ENCODE measurements at places on chromosomes 12 and 14. TPM values are rescaled to one million over a fixed set of nuclear protein-coding genes. Genes with fewer than 3 reads are reported as not detected.

The DHRS4L2 gene
- polyA plus RNA-seq: 62.7 TPM

The FSCB gene
- polyA plus RNA-seq: not detected

The AQP2 gene
- polyA plus RNA-seq: not detected

The WSCD2 gene
- not detected for polyA plus RNA-seq

The TAS2R42 gene
- not detected for polyA plus RNA-seq

The SERPINA6 gene
- polyA plus RNA-seq: not detected

Data from sigmoid colon (tissue), 7 donors.